Temporal lobe (tissue), 4 donors: ENCODE measurements at places on chromosomes 3 and 15. TPM values are rescaled to one million over a fixed set of nuclear protein-coding genes. Genes with fewer than 3 reads are reported as not detected.

The AZI2 gene
- total RNA-seq, result 34.2 TPM

The ACP3 gene
- total RNA-seq, result 0.98 TPM

The GHRL gene
- total RNA-seq, result 0.25 TPM

The PCOLCE2 gene
- 3.2 TPM for total RNA-seq

The HYAL1 gene
- 0.49 TPM for total RNA-seq

The SENP8 gene
- 3.4 TPM for total RNA-seq
